ENCODE measurements at places on chromosomes 7 and 10.

DNA sequence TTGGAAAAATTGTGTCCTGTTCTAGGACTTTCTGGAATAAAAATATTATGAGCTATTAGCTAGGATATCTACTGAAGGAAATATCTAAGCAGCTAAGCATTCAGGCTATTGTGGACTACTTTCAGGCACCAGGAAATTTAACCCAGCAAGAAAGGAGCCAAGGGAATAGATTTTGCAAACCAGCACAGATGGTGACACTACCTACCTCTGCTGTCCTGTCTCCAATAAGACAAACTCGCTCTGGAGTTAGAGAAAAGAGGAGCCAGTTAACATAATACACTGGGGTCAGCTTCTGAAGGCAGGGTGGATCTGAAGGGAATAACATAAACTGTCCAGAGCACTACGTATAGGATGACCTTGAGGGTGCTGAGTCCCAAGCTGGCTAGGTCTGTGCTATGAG, 223.7 kb upstream of the PRSS58 start:
- no peak for DNase-seq

DNA sequence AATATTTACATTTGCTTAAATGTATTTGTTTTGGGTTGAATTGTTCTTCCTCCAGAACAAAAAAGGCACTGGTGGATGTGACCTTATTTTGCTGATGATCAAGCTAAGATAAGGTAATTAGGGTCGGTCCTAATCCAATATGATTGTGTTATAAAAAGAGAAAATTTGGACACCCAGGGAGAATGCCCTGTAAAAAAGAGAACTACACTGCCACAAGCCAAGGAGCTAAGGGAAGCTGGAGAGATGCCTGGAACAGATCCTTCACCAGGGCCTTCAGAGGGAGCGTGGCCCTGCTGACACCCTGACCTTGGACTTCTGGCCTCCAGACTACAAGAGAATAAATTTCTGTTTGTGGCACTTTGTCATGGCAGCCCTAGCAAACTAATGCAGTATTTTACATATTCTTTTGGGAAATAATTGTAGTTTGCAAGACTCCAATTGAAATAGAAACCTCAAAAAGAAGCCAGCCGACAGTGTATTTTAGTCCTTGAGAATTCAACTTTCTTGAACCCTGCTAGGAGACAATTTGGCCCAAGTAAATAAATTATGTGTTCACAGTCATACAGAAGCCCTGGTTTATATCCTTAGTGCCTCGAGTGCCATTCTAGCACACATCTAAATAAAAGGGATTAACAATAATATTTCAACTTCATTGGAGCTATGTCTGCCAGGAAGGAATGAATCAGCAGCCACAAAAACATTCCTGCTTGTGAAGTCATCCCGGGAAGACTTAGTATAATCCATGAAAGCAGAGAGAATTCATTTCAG, 164.6 kb downstream of the PKD1L1 start:
- DNase-seq, result no peak

- DNase-seq, result peak; percentile 17
These were observed 8.2 kb downstream of the LFNG start for GRCh38 chr7:2527505-2528467.

- DNase-seq, result no peak
These were observed 232.6 kb upstream of the HABP2 start for GRCh38 chr10:113320211-113320610.

DNA sequence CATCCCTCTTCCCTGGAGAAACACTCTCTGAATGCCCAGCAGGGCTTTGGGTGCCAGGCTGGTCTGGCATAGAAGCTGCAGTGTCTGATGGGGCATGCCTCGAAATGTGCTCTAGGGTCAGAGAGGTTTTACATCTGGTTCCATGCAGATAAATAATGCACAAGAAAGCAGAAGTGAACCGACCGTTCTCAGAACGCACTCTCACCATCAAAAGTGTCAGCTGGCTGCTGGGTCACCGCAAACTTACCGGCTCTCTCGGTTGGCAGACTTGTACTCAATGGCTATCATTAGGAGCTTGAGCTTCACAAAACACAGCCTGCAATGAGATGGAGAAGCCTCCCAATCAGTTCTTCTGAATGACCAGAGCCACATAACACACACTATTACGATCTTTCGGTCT, 610.0 kb downstream of the KCNMA1 start:
- DNase-seq, result no peak

DNA sequence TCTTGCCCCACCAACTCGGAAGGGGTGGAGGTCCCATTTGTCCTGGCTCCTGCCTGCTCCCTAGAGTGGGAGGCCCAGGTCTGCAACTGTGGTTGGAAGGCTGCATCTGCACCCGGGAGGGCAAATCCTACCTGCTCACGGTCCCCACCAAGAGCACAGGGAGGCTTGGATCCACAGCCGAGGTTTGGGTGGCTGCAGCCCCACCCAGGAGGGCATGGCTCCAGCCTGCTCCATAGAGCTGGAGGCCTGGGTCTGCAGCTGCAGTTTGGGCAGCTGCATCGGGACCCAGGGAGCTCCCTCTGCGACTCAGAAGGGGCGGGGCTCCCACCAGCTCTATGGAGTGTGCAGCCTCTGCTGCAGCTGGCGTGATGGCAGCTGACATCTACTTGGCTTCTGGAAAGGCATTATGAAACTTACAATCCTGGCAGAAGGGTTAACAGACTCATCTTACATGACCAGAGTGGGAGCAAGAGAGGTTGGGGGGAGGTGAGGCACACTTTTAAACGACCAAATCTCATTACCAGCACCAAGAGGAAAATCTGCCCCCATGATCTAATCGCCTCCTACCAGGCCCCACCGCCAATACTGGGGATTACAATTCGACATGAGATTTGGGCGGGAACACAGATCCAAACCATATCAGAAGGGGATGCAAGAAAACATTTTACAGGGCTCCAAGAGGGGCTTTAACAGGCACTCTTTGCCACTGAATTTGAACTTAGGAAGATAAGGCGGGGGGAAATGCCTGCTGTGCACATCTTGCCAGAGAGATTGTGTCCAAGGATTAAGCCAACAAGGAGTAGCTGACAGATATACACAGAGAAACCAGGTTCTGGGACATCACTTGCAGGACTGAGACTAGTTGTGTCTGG, 8.2 kb upstream of the BLVRA start:
- DNase-seq, result no peak

DNA sequence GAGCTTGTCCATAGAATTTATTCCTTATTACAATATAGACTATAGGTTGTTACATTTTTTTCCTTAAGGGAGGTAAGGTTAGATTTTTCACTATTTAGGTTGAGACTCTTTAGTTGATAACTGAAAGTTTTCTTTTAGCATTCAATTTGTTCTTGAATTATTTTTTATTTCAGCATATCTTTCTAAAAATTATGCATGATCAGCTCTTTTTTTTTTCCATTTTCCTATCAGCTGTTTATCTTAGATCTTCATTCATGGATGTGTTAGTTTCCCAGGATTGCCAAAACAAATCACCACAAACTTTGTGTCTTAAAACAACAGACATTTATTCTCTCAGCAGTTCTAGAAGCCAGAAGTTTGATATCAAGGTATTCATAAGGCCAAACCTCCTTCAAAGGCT, 915.9 kb upstream of the C7orf33 start:
- DNase-seq, result no peak

DNA sequence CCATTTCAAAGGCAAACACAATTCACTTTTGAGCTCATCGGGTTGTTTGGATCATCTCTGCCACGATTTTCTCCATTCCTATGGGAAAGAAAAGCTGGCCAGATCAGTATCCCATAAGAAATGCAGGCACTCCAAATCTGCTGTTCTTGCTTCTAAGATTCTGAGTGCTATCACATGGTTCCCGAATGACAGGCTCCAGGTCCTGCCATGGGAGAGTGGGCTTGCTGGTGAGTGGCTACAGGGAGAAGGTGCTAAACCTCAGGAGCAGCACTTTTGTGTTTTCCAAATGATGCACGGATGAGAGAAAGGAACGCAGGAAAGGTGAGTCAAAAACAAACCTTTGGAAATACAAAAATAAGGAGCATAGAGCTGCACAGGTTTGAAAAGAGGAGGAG, 32.1 kb downstream of the MTURN start:
- DNase-seq, result no peak

DNA sequence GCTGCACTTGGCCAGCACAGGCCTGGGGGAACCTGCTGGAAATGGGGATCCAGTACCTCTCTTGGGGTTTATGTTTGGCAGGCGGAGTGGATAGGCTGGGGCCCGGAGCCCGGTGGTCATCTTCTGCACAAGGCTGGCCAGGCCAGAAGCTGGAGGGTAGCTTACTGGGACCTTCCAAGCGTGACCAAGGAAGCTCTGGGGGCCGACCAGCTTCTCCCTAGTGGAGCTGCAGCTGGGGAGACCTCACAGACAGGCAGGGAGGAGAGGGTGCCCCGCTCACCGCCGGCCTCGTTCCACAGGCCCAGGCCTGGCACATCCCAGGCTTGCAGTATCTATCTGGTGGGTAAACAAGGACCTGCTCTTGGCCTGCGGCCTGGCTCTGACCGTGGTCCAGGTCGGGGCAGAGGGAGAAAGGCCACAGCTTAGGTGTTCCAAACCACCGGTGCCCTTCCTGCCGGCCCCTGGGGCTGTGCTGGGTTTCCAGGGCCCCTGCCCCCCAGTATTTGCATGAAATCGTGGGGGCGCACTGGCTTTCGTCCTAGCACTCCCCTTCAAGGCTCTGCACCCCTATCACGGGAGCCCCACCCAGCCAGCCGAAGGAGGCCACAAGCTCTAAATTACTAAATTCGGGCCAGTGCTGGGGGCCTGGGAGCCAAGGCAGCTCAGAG, 1.5 kb upstream of the ELFN1 start:
- DNase-seq, result peak; percentile 62

Data from right kidney (tissue), 9 donors.